Aorta (tissue), 5 donors: ENCODE measurements at places on chromosomes 13 and 19. TPM values are rescaled to one million over a fixed set of nuclear protein-coding genes. Genes with fewer than 3 reads are reported as not detected.

- H3K27ac ChIP-seq: no peak overlapping the region
- no peaks in the 10 kb centered on the region for H3K27me3 ChIP-seq
- DNase-seq: no peak
Measured at GRCh38 chr19:4014541-4015491, 7.3 kb downstream of the PIAS4 start.

DNA sequence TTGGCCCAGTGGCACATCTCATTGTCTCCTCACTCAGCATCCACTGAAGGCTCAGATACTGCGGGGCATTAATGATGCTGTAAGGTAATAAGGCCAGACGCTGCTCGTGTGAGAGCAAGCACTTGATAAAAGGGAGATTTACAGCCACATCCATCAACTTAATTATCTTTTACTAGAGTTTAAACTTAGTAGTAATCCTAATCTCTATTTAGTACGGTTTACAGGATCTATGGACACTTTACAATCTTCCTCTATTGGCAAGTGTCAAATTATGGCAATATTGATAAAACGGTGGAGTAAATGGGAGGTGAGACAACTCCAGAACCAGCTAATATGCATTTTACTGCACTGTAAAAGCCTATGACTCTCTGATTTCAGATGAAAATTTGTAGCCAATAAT, 192.7 kb upstream of the GPR12 start:
- H3K4me1 ChIP-seq: no peaks in the 10 kb centered on the region
- H3K4me3 ChIP-seq: no peak overlapping the region
- DNase-seq: no peak

DNA sequence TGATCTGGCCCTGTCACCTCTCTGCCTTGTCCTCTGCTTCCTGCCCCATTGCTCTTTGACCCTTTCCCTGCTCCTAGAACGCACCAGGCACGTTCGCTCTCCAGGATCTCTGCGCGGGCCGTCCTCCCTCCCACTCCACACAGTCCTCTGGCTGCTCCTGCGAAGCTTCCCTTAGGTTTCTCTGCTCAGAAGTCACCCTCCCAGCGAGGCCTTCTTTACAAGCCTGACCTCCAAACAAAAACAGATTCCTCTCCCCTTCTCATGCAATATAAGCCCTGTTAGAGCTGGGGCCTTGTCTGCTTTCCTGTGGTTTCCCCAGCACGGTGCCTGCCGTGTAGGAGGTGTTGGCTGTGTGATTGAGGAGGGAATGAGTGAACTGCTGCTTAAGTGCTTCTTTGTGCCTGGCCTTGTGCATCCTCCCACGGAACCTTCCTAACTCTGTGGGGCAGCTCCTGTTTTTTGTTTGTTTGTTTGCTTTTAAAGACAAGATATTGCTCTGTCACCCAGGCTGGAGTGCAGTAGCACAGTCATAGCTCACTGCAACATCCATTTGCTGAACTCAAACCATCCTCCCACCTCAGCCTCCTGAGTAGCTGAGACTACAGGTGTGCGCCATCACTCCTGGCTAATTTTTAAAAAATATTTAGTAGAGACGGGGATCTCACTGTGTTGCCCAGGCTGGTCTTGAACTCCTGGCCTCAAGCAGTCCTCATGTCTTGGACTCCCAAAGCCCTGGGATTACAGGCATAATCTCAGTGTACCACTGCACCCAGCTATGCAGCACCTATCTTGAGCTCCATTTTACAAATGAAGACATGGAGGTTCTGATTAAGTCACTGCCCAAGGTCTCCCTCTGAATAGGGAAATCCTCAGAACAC, 82.0 kb downstream of the SIPA1L3 start:
- H3K27ac ChIP-seq: no peak overlapping the region
- H3K4me1 ChIP-seq: no peaks in the 10 kb centered on the region
- no peaks in the 10 kb centered on the region for H3K27me3 ChIP-seq
- no peak overlapping the region for H3K4me3 ChIP-seq
- no peaks in the 10 kb centered on the region for H3K36me3 ChIP-seq

DNA sequence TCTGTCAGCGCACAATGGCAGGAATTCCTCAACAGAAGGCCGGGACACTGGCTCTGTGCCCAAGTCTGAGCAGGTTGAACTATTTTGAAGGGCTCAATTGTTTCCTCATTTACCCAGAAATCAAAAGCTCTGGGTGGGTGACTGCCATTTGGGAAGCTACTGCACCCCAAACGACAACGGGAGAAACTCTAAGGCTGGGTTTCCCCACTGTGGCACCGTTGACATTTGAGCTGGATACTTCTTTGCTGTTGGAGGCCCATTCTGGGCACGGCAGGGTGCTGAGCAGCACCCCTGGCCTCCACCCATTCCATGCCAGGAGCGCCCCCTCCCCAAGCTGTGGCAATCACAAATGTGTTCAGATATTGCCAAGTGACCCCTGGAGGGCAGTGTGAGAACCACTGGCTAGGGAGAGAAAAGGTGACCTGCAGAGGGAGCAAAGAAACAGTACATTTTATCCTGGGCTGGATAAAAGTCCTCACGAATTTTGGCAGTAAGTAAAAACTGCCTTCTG, 62.5 kb downstream of the RFX2 start:
- H3K4me1 ChIP-seq: no peaks in the 10 kb centered on the region
- no peaks in the 10 kb centered on the region for H3K36me3 ChIP-seq
- no peak overlapping the region for H3K4me3 ChIP-seq
- no peak overlapping the region for H3K27ac ChIP-seq

The ZNF8 gene
- 7.8 TPM for total RNA-seq

GRCh38 chr13:51000571-51001260, 91.1 kb downstream of the RNASEH2B start:
- H3K27ac ChIP-seq: no peak overlapping the region
- no peak overlapping the region for H3K4me3 ChIP-seq
- peaks cover 3% of the 10 kb centered on the region for H3K4me1 ChIP-seq
- DNase-seq: no peak
- no peaks in the 10 kb centered on the region for H3K36me3 ChIP-seq
- no peaks in the 10 kb centered on the region for H3K27me3 ChIP-seq

DNA sequence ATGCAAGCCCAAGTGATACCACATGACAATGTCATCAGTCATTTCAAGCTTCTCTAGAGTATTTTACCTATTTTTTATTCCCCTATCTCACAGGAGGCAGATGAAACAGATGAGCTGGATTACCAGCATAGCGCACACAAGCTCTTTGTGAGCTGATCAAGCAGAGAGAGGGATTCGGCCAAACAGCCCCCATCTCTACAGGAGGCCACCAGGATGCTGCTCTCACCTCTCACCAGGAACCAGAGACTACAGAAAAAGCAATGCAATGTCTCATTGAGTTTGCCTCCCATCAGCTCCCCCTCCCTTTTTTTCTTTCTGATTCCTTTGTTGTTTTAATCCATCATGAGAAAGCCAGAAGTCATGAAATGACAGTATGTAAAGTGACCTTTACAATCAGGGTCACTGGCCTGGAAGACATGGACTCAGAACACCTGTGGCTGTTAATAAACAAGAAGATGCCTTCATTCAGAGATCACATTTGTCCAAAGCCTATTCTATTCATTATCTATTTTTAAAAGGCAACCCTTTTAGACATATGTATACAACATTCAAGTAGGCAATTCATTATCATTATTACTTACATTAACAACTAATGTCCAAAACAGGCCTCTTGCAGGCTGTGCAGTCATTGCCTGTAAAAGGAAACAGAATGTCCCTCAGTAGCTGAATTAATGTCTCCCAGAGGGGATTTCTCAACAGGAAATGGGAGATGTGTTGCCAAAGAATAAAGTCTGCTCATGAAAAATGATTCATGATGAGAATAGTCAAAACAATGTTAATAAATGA, 656.6 kb downstream of the TBC1D4 start:
- H3K27me3 ChIP-seq: no peaks in the 10 kb centered on the region
- no peaks in the 10 kb centered on the region for H3K36me3 ChIP-seq
- no peak overlapping the region for H3K4me3 ChIP-seq

The IRGC gene
- not detected for total RNA-seq

- no peaks in the 10 kb centered on the region for H3K4me1 ChIP-seq
- no peak for DNase-seq
- H3K27ac ChIP-seq: no peak overlapping the region
- no peaks in the 10 kb centered on the region for H3K36me3 ChIP-seq
- H3K27me3 ChIP-seq: no peaks in the 10 kb centered on the region
- no peak overlapping the region for H3K4me3 ChIP-seq
Measured at GRCh38 chr13:28734906-28735305, 16.1 kb upstream of the SLC46A3 start.
